ENCODE measurements at places on chromosomes 11 and 22.

GRCh38 chr22:36243986-36244385, 4.7 kb upstream of the APOL2 start:
- no peak for DNase-seq

DNA sequence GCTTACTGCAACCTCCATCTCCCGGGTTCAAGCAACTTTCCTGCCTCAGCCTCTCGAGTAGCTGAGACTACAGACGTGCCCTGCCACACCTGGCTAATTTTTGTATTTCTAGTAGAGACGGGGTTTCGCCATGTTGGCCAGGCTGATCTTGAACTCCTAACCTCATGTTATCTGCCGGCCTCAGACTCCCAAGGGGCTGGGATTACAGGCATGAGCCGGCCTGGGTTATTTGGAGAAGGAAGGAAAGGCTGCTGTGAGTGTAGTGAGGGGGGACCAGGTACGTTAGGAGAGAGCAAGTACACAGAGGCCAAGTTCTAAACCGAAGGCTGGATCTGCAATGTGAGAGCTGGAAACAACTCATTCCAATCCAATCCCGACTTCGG, 453 bp downstream of the BATF2 start:
- DNase-seq, result no peak

- no peak for DNase-seq
Measured at GRCh38 chr22:44604455-44604854, 97.5 kb upstream of the PRR5 start.

GRCh38 chr11:134471716-134472455, 59.8 kb upstream of the B3GAT1 start:
- DNase-seq, result no peak

- no peak for DNase-seq
Measured at GRCh38 chr11:96215110-96215782, 127.7 kb downstream of the MAML2 start.

DNA sequence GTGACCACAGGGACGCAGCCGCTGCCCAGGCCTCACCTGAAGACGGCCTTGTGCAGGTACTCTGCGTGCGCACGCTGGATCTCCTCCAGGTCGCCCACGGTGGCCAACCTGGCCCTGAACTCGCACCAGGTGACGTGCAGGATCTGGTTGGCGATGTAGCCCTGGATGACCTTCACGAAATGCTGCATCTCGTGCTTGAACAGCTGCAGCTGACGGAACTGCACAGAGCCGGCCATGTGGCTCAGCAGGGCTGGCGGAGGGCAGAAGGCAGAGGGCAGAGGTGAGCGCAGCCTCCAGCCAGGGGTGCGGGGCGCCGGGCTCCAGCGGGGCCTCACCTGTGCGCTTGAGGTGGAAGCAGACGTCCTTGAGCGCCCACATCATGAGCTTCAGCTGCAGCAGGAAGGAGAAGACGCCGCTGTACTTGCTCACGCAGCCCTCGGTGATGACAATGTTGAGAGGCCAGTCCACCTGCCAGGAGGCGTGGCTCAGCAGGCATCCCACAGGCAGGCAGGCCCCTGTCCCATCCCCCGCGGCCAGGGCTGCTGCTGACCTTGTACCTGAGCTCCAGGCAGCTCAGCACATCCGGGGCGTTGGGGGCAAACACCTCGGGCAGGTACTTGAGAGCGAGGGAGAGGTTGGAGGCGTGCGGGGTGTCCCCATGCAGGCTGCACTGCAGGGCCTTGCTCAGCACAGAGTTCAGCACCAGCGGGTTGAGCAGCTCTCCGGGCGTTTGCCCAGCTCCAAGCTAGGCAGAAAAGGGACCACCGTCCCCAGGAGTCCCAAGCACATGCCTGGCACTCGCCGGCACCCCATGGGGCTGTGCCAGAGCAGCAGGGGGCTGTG, 17.6 kb downstream of the SELENOO start:
- DNase-seq, result no peak

DNA sequence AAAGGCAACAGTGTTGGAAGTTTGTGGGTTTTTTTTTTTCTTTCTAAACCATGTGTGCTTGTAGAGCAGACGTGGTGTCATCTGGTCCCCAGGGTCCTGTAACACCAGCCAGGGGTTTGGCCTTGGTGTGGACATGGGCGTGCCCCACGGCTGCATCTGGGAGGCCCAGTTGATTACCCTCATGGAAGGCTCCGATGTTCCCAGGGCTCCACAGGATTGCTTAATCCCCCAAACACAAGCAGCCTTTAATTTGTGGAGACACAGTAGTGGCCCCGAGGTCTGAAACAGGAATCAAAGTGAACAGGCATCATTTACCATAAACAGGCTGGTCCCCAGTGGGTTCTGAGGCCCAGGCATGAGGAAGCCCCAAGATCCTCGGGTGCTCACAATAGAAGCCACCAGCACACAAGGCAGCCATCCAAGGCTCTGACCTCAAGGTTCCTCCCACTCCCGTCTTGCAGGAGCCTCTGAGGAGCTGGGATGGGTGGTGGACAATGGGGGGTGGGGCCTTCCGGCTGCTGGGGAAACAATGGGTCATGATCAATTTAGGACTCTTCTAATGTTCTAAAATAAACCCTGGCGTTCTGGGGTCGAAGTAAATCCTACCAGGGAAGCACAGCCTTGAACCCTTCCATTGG, 115.0 kb upstream of the CD82 start:
- no peak for DNase-seq

- no peak for DNase-seq
Measured at GRCh38 chr11:108857382-108857781, 192.5 kb downstream of the DDX10 start.

DNA sequence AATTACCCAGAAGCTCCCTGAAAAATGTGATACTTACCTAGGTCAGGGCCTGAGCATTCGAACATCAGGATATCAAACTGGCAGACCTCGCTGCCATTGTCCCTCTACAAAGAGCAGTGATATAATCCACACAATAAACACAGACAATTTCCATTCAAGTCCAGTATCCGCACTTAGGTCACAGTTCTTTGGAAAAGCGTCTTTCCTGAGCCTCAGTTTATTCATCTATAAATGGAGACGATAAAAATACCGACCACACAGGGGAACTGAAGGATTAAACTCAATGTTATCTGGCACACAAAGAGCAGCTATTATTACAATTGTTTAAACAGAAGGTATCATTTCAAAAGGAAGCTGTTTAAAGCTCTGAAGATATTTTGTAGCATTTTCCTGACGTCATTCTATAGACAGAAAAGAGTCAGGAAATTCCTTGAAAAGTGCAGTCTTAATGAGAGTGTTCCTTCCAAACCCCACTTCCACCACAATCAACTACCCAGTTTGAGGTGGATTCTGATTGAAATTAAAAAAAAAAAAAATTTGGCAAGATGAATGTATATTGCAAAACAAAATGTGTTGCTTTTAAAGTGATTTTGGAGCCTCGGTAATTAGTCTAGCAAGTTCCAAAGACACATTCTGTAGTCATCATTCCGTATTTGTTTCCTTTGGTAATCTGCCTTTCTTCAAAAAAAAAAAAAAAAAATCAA, 47.2 kb upstream of the IGSF9B start:
- no peak for DNase-seq

- no peak for DNase-seq
Measured at GRCh38 chr11:59283311-59283710, 70.6 kb upstream of the MPEG1 start.

- DNase-seq, result no peak
Measured at GRCh38 chr22:37077802-37078448, 26.4 kb downstream of the KCTD17 start.

DNA sequence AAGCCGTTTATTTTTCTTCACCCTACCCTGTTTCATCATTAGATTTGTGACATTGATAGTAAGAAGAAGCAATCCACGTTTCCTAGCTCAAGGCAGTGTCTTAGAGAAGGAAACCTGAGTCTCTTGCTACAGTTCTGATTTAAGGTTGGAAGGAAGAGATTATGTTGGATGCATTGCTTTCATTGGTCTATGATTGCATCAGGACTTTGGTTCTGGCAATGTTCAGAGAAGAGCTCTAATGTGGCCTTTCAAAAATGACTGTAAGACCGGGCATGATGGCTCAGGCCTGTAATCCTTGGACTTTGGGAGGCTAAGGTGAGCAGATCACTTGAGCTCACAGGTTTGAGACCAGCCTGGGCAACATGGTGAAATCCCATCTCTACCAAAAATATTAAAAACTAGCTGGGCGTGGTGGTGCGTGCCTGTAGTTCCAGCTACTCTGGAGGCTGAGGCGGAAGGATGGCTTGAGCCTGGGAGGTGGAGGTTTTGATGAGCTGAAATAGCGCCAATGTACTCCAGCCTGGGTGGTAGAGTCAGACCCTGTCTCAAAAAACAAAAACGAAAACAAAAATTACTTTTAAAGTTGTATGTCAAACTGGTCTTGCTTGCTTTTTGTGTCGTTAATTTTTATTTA, 4.1 kb downstream of the NUCB2 start:
- DNase-seq, result no peak

- DNase-seq, result no peak
Measured at GRCh38 chr11:66443602-66444001, 5.0 kb upstream of the MRPL11 start.

Measured in NCI-H774 (cell line).